Lower lobe of right lung (tissue), 2 donors: ENCODE measurements at places on chromosomes 13 and 19. TPM values are rescaled to one million over a fixed set of nuclear protein-coding genes. Genes with fewer than 3 reads are reported as not detected.

Gene KLK15
- not detected for total RNA-seq

Gene LGALS7
- total RNA-seq = not detected

Gene LGALS14
- total RNA-seq = not detected

Gene MBOAT7
- total RNA-seq = 65.5 TPM

Gene PLIN4
- 4.6 TPM for total RNA-seq

Gene GAPDHS
- total RNA-seq = not detected

Gene SNRPA
- 44.8 TPM for total RNA-seq

Gene B3GNT3
- total RNA-seq = 1.6 TPM

Gene GNA15
- 24.2 TPM for total RNA-seq

Gene SYNGR4
- total RNA-seq = not detected

Gene FLT3
- 1.6 TPM for total RNA-seq

GRCh38 chr19:56141417-56141993 is 418 bp downstream of the ZNF444 start:
- no peak for DNase-seq

DNA sequence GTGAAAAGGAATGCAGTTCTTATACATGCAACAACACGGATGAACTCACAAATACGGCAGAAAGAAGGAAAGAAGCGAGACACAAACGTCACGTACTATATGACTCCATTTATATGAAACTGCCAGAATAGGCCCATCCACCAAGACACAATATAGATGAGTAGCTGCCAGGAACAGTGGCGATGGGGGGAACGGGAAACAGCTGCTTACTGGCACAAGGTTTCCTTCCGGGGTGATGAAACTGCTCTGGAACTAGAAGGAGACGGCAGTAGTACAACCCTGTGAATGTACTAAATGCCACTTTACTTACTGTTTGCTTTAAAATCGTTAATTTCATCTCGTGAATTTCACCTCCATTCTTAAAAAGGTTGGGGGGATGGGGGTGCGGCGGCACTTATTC is 28.9 kb downstream of the MLLT1 start:
- peak; percentile 44 for DNase-seq

DNA sequence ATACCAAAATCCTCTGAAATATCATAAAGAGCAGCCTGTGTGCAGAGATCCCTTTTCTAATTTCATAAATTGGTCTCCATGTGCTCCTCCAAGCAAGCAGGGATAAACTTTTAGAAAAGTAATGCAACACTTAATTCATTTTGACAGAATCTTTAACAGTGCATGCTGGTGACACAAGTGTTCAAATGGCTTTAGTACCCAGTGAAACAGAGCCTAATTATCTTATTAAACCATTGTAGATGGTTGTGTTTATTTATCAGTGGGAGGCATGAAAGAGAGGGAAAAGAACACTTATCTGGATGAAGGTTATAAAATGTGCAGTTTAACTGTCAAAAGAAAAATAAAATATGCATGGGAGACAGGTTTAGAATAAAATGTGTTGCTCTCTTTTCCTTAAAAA is 945.0 kb upstream of the PCDH20 start:
- DNase-seq = no peak

GRCh38 chr13:77857531-77858209 is 61.0 kb downstream of the EDNRB start:
- DNase-seq = no peak

GRCh38 chr13:30805603-30806011 is 70.3 kb downstream of the ALOX5AP start:
- no peak for DNase-seq

DNA sequence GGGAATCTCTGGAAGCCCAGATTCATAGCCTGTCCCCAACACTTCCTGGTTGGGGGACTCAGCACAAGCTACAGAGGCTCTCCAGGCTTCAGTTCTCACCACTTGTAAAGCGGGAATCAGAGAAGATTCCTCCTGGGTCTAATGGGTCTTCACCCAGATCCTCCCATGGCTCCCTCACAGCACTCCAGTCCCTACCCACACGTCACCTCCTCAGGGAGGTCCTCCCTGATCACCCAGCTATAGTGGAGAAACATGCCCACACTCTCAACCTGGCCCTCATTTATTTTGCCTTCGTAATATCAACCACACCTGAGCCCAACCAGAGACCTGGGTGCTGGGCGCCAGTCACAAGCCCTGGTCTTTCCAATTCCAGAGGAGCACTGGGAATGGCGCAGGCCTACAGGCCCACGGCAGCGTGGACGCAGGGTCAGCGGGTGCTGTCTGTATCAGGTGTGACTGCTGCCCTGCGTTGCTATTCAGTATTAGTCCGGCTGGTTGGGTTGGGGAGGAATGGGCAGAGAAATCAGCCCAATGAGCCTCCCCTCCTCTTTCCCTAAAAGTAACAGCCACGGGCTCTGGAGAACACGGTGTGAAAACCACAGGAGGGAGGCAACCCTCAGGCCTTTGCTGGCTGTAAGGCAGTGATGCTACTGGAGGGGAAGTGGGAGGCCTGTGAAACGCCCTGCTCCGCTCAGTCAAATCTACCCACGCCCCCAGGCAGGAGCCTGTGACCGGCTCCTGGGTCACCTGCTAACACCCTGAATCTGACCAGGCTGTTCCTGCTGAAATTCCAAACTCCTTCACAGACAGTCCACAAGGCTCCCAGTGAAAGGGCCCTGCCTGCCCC is 5.2 kb downstream of the AKT2 start:
- peak; percentile 44 for DNase-seq

DNA sequence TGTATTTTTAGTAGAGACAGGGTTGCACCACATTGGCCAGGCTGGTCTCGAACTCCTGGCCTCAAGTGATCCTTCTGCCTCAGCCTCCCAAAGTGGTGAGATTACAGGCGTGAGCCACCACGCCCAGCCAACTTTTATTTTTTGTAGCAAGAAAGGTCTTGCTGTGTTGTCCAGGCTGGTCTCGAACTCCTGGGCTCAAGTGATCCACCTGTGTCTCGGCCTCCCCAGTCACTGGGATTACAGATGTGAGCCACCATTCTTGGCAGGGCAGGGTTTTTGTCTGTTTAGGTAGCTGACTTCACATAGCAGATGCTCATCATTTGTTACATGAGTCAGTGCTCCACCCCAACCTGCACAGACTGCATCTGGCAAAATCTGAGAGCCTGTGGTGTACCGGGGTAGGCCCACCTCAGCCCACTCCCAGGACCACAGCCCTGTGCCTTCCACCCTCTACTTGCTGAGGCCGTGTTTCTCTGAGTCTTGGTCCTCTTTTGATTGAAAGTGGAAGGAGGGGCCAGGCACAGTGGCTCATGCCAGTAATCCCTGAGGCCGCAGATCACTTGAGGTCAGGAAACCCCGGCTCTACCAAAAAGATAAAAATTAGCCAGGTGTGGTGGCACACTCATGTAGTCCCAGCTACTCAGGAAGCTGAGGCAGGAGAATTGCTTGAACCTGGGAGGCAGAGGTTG is 4.2 kb upstream of the TNPO2 start:
- no peak for DNase-seq

GRCh38 chr13:94170145-94170571 is 309.3 kb downstream of the DCT start:
- DNase-seq = no peak

GRCh38 chr13:110628477-110628793 is 13.1 kb downstream of the NAXD start:
- DNase-seq = peak; percentile 28

GRCh38 chr13:39612023-39612637 is 9.1 kb upstream of the LHFPL6 start:
- no peak for DNase-seq

- DNase-seq = no peak
These were observed 357.2 kb downstream of the DLEU7 start for GRCh38 chr13:50485979-50486935.

GRCh38 chr13:66391322-66391721 is 838.8 kb downstream of the PCDH9 start:
- no peak for DNase-seq

GRCh38 chr19:33064792-33065550 is at the start of gene RHPN2:
Gene RHPN2, minus strand, starts transcription at chr19:33064888. Its CDS starts 36 bp downstream, at chr19:33064852.
- DNase-seq = peak; percentile 71

DNA sequence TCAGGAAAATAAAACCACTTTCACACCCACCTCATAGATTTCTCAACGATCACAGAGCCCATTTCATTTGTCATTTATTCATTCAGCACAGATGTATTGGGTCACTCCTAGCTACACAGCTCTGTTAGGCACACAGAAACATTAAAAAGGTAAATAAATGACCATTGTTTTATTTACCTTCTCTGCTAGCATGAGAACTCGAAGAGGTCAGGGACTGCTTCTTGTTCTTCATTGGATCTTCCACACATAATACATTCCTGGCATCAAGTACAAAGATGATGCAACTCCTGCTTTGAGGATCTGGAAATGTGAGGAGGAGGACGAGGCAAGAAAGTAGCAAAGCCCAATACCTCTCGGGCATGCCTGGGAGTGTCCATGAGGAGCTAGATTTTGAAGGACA is 168.1 kb downstream of the RBM26 start:
- no peak for DNase-seq

DNA sequence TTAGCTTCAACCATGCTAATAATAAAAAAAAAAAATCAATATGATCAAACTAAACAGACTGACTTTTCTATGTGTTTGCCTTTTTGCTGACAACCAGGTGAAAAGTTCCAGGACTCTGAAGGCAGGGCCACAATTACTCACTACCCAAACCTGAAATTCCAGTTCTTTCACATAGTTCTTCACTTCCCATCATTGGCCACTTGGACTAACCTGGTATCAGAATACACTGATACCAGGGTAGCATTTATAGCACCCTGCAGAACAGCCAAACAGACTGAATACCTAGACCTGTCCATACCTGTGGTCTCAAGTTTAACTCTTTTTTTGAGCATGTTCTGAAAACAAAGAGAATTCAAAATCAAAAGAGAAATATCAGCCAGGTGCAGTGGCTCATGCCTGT is 25.1 kb downstream of the ELF1 start:
- DNase-seq = no peak

GRCh38 chr19:15675560-15675959 is 2.7 kb downstream of the CYP4F12 start:
- DNase-seq = no peak

GRCh38 chr13:46736541-46737310 is 60.2 kb downstream of the ESD start:
- no peak for DNase-seq

DNA sequence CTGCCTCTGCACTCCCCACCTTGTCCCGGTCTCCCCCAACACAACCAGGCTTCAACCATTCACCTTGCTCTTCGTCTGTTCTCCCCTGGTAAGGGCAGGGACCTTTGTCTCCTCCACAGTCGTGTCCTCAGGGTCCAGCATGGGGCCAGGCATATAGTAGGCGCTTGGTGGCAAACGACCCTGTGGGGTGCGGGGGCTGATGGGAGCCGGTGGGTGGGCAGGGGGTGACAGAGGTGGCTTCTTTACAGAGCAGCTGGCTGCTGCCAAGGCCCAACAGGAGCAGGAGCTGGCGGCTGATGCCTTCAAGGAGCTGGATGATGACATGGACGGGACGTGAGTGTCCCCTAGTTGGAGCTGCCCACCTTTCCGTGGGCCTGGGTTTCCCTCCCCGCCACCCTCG is 9.7 kb downstream of the PRKCSH start:
- DNase-seq = no peak

- no peak for DNase-seq
These were observed 12.0 kb downstream of the CYP4F2 start for GRCh38 chr19:15885919-15886318.

DNA sequence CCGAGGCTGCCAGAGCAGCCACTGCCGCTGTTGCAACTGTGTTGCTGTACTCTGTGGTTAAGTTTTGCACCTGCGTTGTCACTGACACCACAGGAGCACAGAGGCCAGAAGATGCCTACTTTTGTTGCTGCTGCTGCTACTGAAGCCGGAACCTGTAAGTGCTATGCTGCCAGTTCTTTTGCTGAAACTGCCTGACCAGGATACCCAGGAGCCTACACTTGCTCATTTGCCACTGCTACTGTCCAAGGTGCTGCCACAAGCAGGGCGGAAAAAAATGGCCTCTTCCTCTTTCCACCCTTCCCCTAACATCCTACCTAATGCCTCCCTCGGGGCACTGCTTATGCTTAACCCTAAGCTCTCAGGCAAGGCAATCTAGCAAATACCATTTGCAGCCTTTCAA is 29.0 kb upstream of the NBEA start:
- DNase-seq = no peak

DNA sequence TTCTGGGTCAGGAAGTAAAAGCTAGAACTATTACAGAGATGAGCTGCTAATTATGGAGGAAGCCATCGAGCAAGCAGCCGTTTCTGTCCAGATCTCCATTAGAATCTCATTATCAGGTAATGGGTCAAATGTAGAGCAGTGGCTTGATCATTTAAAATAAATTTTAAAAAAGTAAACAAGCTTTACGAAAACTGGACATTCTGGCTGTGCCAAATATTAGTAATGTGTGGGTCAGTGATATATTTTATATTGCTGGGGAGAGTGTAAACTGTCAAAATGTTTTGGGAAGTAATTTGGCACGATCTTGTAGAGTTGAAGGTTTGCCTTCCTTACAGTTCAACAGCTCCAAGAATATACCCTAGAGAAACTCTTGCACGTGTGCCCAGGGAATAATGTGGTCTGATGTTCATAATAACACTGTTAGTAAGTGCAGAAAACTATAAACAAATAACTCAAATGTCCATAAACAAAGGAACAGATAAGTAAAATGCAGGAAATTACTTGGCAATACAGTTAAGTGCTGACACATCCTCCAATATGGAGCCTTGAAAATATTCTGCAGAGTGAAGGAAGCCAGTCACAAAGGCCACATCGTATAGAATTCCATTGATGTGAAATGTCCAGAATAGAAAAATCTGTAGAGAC is 127.2 kb upstream of the UBL3 start:
- no peak for DNase-seq

DNA sequence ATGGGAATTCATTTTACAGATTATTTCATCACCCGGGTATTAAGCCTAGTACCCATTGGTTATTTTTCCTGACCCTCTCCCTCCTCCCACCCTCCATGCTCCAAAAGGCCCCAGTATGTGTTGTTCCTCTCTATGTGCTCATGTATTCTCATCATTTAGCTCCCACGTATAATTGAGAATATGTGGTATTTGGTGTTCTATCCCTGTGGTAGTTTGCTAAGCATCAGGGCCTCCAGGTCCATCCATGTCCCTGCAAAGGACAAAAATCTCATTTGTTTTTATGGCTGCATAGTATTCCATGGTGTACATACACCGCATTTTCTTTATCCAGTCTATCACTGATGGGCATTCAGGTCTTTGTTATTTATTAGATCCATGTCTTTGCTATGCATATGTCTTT is 894.1 kb upstream of the MIR17HG start:
- DNase-seq = no peak

DNA sequence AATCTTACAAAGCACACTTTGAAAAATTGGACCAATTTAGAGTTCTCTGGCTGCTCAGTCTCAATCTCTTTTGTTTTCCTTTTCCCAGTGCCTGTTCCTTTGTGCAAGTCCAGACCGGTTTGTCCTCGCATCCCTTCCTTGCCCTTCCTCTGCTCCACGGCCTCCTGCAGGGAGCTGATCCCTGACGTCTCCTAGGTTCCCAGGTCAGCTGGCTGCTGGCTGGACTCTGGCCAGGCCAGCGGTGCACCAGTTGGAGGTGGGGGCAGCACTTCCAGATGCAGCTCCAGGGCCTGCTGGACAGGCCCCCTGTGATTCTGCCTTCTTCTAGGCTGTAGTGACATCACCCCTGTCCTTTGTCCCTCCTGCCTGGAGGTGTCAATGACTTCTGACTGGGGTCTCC is 44.0 kb upstream of the KPNA3 start:
- no peak for DNase-seq

- no peak for DNase-seq
These were observed 203.5 kb upstream of the HTR2A start for GRCh38 chr13:47100214-47100853.
